Activated T-cell treated with anti-CD3 and anti-CD28 coated beads, Interleukin-2, amount 50 U/mL, for 72 hours (primary cell): ENCODE measurements at places on chromosomes 3 and 15.

DNA sequence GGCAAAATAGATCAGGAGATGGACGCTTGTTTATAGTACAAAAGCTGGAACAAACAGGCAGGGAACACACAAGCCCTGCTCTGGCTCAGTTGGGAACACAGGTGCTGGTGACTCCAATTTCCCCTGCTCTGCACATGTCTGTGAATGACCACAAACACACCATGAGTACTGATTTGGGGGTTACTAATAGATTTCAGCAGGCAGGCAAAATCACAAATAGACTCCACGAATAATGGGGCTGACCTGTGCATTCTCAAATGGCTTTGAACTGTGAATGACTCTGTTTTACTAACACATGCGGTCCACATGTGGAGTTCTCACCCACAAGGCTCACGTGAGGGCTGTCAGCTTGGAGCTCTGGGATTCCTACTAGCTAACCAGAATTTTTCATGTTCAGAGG lies 3.9 kb downstream of the RTP3 start:
- DNase-seq: no peak

- DNase-seq: no peak
Observed at GRCh38 chr3:171088964-171089754, 62.6 kb upstream of the SLC2A2 start.

GRCh38 chr15:82040390-82040789 lies 5.4 kb downstream of the MEX3B start:
- DNase-seq: no peak

DNA sequence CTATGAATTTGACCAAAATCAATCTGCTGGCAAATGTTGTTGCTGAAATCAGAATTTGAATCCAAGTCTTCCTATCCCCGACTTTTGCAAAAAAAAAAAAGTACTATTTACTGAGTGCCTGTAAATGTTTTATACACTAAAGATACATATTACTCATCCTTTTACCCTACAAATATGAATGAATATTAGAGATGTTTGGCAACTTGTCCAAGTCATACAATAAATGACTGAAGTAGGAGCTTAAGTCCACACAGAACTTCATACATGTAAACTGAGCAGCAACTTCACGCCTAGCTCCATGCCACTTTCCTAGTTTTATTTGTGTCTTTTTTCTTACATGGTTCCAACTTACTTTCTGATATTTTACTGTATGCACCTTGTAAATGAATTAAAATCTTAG lies 39.2 kb downstream of the PHC3 start:
- DNase-seq: no peak

DNA sequence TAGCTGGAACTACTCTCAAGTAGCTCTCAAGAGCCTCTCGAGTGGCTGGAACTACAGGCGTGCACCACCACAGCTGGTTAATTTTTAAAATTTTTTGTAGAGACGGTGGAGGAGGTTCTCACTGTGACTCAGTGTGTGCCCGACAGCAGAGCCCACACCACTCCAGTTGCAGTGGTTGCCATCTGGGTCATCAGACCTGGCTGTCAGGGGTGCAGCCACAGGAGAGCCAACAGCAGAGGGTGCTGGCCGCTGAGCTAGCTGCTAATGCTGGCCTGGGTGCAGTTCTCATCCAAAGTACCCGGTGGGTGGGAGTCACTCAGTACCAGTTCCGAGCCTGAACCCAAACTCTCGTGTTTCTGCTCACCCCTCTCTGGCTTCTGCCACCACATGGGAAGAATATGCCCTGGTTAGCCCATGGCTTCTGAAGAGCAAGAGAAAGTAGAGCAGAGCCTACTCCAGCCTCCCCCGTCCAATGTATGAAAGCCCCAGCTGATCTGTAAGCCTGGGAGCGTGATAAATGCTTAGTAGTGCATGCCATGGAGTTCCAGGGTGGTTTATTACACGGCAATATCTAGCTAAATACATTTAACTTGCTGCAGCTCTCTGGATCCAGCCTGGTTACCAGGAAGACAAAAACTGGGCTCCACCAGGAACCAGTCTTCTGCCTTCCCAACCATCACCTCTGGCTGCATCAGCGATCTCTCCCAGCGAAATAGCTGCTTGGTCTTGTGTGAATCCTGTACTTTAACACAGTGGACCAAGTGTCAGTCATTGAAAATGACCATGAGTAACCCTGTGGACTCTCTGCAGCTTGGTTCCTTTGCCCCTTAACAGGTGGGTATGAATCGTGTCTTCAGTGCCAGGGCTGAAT lies 17.1 kb downstream of the UMPS start:
- DNase-seq: no peak

GRCh38 chr3:179842061-179842460 lies 189.2 kb downstream of the USP13 start:
- no peak for DNase-seq

DNA sequence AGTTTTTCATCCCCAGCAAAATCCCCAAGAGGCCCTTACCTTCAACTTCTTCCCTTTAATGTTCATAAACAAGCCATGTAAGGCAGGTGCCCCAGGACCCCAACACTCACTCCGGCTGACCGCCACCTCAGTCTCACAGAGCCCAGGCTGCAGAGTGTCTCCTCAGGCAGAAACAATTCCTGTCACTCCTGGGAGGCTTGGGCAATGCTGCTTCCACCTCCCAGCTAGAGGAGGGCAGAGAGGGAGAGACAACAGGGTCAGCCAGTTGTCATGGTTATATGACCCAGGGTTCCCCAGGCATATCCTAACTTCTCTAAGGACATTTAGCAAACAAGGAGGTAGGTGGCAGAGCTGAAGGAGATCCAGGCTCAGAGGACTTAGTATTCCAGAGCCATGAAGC lies at the start of gene PLIN1:
TSS of gene PLIN1 (minus strand) at position 156 of the 400 bp plus-strand sequence. CDS start 1,878 bp downstream, outside the sequence.
- no peak for DNase-seq

- peak; percentile 49 for DNase-seq
Observed at GRCh38 chr3:143283432-143284128, 164.0 kb downstream of the CHST2 start.

DNA sequence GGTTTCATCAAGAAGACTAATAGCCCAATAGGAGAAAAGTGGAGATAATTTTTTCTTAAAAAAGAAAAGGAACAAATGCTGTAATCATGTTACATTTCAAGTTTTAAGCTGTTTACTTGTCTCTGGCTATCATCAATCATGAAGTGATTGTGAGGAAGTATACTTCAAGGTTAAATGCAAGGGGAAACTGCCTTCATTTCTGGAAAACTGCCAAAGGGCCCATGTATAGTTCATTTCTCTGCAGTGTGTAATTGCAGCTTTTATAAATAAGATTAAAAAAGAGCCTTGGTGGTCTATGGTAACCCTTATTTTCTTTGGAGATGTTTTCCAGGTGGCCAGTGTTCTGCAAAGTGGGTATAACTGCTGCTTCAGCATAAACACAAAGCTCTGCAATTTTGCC lies 101.9 kb downstream of the GRM7 start:
- no peak for DNase-seq

DNA sequence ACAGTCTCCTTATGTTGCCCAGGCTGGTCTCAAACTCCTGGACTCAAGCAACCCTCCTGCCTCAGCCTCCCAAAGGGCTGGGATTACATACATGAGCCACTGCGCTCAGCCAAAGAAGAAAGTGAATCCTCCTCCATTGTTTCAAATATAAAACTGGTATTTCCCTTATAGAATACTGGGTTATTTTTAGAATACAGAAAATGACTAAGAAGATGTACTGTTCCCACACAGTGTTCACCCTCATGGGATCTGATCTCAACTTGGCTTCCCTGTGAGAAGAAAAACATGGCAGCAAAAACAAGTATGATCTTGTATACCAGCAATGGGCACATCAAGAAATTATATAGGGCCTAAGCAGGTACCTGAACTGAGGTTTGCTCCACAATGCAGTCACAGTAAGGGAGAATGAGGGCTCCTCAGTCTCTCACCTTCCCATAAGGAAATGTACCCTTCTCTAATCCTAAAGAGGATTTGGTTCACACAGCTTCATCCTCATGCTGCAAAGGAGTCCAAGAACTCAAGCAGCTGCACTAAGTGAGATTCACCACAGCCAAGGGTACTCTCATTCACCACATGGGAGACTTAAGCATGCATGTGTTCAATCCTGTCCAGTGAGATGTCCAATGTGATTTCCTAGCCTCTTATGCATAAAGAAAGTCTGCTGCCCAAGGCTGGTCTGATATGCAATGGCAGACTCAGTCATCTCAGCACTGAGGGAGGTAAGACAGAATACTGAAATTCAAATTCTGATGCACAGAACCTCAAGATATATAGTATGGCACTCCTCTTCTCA lies 25.8 kb downstream of the USP4 start:
- no peak for DNase-seq

DNA sequence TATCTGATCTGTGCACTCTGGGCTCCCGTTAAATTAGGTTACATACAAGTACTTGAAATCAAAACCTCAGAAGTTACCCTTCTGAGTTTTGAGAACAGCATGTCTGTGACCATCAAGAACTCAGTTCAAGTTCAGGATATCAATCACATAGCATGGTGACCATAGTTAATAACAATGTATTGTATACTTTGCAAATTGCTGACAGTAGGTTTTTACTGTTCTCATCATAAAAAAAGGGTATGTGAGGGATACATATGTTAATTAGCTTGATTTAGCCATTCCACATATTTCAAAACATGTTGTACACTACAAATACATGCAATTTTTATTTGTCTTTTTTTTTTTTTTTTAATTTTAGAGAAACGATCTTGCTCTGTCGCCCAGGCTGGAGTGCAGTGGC lies 25.5 kb downstream of the TMEM40 start:
- DNase-seq: no peak
